Trophoblast cell (in vitro differentiated cells and primary cell): ENCODE measurements at places on chromosomes 16 and 17.

GRCh38 chr17:19502517-19502916 is 31.1 kb upstream of the SLC47A1 start:
- DNase-seq, result no peak

DNA sequence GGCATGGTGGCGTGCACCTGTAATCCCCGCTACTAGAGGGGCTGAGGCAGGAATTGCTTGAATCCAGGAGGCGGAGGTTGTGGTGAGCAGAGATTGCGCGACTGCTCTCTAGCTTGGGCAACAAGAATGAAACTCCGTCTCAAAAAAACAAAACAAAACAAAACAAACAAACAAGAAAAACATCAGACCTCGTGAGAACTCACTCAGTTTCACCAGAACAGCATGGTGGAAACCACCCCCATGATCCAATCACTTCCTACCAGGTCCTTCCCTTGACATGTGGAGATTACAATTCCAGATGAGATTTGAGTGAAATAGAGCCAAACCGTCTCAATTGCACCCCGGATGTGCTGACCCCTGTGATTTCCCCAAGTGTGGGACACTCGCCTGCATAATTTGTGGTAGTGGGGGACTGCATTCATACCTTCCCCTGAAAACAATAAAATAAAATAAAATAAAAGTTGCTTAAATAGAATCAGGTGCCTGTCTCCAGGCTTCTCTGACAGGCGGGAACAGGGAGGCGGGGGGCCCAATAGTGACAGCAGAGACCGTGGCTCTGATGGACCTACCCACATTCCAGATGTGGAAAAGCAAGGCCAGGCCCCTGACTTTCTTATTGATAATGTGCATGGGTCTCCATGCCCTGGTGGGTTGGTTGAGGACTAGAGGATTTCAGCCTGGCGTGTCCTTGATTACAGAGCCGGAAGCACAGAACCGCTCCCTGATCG is 13.1 kb downstream of the ZSCAN10 start:
- DNase-seq, result no peak

DNA sequence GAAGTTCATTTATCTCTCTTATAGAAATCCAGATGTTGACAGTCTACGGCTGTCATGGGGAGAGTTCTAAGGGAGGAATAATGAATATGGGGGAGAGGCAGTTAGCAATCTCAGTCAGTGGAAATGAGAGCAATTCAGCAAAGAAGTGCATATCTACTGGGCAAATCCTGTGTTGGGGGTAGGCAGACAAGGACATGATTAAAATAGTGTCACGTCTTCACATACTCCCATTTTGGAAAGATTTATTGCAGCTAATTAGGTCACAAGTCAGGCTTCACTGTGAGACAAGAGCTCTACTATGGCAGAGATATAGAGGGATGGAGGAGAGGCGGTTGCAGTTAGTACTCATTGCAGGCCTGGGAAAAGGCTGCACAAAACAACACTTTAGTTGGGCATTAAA is 29.8 kb downstream of the LRRC36 start:
- no peak for DNase-seq

GRCh38 chr16:54460263-54460860 is 173.8 kb upstream of the IRX3 start:
- DNase-seq, result no peak

GRCh38 chr16:68499006-68499405 is 40.1 kb upstream of the ZFP90 start:
- DNase-seq, result no peak

DNA sequence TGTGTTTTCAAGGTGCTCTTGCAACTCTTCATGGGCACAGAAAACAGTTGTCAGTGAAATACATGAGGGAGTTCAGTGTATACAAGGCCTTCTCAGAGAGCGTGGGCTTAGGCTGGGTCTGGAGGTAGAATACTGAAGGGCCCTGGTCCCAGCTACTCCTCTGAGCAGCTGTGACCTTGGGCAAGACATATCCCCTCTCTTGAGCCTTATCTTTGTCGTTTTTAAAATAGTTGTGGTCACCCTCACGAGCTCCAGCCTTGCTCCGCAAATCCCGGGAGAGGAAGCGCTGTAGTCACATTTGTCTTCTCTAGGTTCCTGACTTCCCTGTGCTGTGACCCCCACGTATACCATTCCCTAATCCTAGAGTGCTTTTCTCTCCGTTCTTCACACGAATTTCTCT is 3.6 kb downstream of the ZNRF1 start:
- DNase-seq, result no peak

GRCh38 chr17:5506307-5506706 is 19.9 kb downstream of the MIS12 start:
- peak; percentile 56 for DNase-seq

DNA sequence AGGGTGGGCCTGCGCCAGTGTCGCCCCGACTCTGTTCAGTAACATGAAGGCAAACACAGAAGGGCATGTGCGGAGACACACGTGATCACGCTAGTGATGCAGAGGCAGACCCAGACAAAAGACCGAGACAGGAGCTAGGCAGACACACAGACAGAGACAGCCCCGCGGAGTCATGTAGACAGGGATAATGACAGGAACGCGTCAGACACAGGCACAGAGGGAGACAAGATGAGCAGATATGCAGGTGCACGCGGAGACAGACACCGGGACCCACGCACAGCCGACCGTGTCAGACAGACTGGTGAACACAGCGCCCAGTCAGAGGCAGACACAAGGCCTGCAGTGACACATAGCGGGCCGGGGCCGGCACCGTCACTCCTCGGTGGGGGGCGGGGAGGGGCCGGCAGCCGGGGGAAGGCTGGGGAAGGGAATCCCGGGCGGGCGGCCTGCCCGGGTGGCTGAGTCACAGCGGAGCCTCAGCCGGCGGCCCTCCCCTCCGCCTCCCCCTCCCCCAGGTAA is 7.4 kb downstream of the KDM6B start:
- DNase-seq, result peak; percentile 95

DNA sequence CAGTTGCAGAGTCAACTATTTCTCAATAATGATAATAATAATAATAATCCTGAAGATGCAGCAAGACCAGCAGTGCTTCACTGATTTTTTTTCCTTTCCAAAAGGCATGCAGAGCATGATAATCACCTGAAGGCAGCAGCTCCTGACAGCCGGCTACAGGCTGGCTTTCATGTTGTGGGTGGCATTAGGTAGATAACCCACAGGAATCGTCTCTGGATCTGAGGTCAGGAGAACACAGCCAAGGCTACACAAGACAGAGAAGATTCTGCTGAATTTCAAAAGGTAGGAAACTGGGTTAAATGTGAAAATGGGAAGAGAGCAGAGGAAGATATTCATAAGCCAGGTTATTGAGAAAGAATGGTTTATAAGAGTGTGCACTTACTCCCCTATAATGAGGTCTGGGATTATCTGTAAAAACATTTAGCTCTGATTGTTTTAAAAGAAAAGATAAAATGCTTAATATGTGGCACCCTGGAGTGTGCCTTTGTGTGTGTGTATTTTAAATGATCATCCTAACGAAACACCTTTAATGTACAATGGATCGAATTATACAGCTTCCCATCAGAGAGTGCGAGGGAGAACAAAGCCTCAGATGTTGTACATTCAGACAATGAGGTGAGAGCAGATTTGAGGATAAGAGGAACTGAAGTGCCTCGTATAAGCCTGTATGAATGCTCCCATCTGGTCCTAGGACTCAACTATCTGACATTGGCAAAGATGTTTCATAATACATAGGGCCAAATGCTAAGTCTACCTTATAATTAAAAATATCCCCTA is 273.1 kb downstream of the PHKB start:
- DNase-seq, result no peak

DNA sequence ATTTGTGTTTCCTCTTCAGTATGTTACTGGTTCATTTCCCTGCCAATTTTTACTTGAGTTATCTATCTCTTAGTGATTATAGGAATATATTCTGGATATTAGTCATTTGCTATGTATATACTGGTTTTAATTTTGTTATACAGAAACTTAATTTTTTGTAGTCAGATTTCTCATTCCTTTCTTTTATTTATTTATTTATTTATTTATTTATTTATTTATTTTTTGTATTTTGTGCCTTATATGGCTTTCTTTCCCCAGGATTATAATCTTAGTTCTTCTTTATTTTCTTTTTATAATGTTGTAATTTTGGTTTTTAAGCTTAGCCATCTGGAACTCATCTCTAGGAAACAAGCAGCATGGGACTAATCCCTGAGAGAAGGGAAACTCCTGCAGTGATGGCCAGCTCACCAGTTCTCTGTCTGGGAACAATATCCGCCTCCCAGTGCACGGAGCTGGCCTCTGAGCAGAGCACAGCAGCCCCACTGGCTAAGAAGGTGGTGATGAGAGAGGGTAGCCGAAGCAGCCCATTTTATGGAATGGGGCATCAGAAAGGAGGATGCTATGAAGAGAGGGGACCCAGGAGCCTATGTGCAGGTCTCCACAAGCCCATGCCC is 54.5 kb upstream of the ADORA2B start:
- DNase-seq, result no peak

- DNase-seq, result no peak
Measured at GRCh38 chr16:27240948-27241531, 27.5 kb downstream of the NSMCE1 start.

DNA sequence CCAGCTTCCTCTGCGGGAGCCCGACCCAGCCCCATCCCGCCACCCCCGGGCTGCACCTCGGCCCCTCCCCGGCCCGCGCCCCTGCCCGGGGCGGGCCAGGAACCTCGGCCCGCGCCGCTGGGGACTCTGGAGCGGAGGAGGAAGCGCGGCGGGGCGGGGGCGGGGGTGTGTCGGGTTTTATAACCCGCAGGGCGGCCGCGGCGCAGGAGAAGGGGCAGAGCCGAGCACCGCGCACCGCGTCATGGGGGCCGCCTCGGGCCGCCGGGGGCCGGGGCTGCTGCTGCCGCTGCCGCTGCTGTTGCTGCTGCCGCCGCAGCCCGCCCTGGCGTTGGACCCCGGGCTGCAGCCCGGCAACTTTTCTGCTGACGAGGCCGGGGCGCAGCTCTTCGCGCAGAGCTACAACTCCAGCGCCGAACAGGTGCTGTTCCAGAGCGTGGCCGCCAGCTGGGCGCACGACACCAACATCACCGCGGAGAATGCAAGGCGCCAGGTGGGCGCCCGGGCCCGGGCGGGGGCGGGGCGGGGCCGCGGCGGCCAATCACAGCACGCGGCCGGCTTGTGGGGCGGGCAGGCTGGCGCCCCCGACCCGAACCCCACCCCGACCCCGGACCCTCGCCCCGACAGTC is at the start of gene ACE:
TSS of gene ACE (plus strand) at position 208 of the 626 bp plus-strand sequence. CDS start at position 242, 34 bp downstream.
- no peak for DNase-seq

GRCh38 chr17:34645594-34645993 is 66.2 kb downstream of the TMEM132E start:
- no peak for DNase-seq

DNA sequence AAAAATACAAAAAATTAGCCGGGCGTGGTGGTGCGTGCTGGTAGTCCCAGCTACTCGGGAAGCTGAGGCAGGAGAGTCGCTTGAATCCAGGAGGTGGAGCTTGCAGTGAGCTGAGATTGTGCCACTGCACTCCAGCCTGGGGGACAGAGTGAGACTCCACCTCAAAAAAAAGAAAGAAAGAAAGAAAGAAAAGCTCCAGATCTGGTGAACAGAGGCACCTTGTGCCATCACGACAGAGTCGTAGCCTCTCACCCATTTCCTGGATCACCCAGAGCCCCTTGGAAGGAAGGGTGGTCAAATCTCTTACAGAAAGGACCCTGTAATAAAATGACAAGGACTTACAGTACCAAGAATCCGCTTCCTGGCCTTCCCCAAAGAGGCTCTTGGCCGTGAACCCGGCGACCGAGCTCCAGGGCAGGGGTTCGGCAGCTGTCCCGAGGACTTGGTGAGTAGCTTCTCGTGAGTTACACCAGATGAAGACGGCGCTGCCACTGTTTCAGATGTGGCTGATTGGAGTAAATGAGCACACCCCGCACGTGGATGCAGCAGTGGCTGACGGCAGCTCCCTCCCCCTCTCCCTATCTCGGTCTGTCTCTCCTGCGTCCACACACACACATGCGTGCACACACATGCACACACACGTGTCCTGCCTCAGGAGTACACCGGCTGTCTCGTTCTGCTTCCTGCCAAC is 13.5 kb downstream of the LGALS3BP start:
- peak; percentile 48 for DNase-seq

- no peak for DNase-seq
Measured at GRCh38 chr16:16890964-16891363, 512.0 kb downstream of the NPIPA7 start.

DNA sequence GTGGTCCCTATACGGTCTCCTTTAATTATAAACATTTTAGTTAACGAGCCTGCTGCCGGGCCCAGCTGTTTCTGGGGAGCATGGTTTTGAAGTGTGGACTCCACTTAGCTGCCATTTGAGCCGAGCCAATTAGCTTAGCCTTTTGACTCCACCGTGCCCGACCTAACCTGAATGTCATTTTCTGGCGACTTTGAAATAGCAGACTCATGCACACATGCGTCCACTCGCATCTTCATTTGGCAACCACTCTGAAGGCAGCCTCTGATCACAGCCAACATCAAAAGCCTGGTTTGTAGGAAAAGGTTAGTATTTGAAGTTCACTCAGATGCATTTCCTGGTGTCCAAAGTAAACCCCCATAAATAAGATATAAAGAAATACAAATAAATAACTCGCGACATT is 16.8 kb downstream of the AXIN2 start:
- DNase-seq, result no peak

DNA sequence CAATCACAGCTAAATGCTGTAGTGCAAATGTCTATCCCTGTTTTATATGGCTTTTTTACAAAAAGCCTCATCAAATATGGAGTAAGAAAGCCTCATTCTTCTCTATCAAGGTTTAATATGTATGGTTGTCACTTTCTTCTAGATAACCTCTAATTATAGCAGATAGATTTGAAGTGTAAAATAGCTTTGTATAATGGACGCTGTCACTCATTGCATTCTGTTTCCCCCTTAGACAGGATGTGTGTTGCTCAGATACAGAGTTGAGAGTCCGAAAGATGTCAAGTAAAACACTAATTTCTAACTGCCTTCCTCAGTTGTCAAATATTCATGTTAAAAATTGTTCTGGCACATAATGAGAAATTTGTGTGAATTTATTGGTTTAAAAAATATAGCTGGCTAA is 88.0 kb downstream of the NLK start:
- no peak for DNase-seq

GRCh38 chr16:22946433-22946832 is 132.5 kb downstream of the HS3ST2 start:
- DNase-seq, result no peak

GRCh38 chr16:85994492-85995490 is 95.8 kb downstream of the IRF8 start:
- no peak for DNase-seq

DNA sequence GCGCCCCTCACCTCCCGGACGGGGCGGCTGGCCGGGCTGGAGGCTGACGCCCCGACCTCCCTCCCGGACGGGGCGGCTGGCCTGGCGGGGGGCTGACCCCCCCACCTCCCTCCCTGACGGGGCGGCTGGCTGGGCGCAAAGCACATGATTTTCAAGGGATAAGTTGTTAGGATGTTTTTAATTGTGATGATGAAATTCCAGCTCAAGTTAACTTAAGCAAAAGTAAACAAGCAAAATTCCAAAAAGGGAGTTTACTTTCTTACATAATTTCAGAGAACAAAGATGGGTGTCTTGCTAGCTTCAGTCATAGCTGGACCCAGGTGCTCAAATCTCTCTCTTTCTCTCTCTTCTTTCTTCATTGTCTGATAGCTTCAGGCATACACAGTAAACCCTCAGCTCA is 33.6 kb upstream of the MED9 start:
- no peak for DNase-seq
